Central memory CD8-positive, alpha-beta T cell (primary cell): ENCODE measurements at places on chromosomes 1 and 21.

- DNase-seq = no peak
These were observed 96.7 kb upstream of the KCNA3 start for GRCh38 chr1:110771245-110772022.

GRCh38 chr21:41603476-41603875 is 95.5 kb upstream of the TMPRSS2 start:
- DNase-seq = no peak

GRCh38 chr1:182570611-182570970 is 18.5 kb downstream of the RNASEL start:
- no peak for DNase-seq

- no peak for DNase-seq
These were observed 510 bp upstream of the IL10RB start for GRCh38 chr21:33265664-33266049.

DNA sequence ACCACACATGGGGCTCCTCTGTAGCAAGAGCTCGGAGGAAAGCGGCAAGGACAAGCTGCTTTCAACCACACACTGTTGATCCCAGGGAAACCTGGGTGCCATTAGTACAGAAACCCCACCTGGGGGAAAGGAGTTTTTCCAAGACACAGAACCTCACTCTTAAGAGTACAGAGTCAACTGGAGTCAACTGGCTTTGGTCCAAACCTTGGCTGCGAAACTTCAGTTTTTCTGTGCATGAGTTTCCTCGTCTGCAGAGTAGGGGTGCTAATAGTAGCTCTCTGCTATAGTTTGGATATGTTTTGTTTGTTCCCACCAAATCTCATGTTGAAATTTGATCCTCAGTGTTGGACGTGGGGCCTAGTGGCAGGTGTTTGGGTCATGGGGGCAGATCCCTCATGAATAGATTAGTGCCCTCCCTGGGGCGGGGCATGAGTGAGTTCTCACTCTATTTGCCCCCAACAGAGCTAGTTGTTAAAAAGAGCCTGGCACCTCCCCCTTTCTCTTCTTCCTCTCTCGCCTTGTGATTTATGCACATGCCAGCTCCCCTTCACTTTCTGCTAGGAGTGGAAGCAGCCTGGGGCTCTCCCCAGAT is 161.1 kb downstream of the PIGK start:
- no peak for DNase-seq

GRCh38 chr1:98914547-98914946 is 90.1 kb downstream of the PLPPR5 start:
- no peak for DNase-seq

- DNase-seq = no peak
These were observed 1048.2 kb downstream of the TTLL7 start for GRCh38 chr1:82950606-82951200.

DNA sequence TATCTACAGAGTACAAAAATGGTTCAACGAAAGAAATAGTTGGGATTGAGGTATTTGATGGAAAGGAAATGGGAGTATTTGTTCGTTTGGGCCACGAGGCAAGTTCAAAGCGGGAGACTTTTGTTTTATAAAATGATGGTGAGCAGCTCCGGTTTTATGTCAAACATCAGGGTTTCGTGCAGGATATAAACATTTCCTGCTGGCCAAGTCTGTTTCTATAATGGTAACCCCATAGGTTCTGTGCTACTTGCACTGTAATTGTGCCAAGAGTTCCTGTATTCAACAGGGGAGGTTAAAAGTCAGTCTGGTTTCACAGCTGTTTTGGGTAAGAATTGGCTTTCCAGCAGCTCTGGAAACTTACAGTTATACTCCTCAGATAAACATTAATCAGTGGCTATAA is 290.3 kb upstream of the NRIP1 start:
- no peak for DNase-seq
